ENCODE measurements at places on chromosomes 2 and 18.
A peak's percentile ranks its signal among the peaks of the same experiment; 100 is the strongest.

GRCh38 chr18:66749481-66750035 is 145.7 kb upstream of the CDH19 start:
- DNase-seq, result no peak

- DNase-seq, result no peak
These were observed 174.7 kb downstream of the MTX2 start for GRCh38 chr2:176443946-176444345.

GRCh38 chr2:43210125-43210466 is 16.3 kb downstream of the ZFP36L2 start:
- DNase-seq, result no peak

DNA sequence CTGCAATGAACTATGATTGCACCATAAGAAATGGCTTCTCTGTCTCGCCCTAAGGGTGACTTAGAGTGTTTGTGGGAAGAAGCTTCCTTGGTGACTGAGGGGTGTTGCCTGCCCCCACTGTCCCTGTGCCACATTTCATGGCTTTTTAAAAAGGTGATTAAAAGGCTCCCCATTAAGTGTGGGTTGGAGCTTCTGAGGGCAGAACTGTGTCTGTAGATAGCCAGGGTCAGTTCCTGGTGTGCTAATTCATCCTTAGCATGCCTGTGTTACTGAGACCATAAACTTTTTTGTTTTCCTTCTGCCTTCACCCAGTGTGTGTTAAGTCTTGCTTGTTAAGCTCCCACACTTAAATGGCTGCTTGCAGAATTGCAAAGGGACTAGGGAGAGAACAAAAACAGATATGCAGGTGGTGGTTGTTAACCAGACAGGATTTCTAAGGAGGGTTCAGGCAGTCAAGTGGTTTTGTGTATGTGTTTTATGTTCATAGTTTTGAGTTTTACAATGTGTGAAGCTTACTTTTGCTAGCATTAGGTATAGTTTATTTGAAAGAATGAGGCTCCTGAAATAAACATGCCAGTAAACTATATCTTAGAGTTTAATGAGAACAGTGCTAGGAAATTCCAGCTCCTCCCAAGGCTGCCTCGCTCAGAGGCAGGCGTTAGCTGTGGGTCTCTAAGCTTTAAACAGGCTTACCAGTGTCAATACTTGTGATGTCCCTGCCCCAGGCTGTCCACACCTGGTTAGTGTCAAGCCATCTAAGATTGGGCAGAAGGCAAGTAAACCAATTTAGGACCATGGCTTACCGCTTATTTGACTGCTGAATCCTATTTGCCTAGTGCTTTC is 14.5 kb downstream of the CERS6 start:
- no peak for DNase-seq

DNA sequence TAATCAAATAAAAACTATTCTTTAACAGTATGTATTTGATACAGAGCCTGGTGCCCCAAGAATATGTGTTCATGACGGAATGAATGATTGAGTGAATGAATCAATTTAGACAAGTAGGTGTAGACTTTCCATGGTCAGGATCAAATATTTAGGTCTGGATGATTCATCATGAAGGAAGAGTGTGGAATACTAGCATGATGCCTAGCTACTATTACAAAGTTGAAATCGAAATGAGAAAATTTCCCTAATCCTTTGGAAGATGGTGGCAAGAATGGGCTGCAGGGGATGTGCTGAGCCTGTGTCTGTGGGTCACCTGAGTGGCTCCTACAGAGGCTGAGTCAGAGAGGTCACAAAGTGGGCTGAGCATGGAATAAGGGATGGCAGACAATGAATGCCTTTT is 3.1 kb upstream of the MALT1 start:
- no peak for DNase-seq

DNA sequence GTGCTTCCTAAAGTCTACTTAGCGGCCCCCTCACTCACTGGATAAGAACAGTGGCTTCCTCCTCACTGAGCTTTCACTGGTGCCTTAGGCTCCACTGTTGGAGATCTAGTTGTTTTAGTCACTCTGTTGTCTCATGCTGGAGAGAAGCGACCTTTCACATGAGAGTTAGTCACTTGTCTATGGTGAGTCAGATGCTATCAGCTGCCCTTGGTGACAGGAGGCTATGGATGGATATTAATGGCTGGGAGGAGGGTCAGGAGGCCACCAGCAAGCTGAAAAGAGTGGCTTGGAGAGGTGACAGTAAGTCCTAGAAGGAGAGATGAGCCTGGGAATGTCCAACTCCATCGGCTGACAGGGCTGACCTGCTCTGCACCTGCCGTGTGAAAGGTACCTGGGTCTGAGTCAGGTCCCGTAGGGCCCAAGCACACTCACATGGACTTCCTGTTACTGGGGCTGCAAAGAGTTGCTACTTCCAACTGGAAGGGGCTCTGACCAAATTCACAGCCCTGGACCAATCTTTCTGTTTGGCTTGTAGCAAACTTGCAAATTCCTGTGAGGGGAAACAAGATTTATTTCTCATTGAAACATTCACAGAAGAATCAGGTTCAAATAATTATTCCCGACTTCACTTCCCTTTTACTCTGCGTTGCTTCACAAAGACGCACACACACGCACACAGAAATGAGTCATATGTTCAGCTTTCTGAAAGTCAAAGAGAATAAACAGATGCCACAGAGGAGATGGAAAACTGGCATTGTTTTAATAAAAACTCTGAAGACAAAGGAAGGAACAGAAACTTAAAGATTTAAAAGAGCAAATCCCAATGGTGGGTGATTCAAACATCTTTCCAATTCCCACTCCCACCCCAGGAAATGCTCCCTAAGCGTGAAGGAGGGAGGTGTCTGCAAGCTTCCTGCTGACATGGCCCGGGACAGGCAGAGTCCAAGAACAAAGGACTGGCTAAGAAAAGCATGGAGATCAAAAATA is 203.5 kb upstream of the TWIST2 start:
- DNase-seq, result no peak

GRCh38 chr18:3494569-3494968 is 44.6 kb downstream of the TGIF1 start:
- DNase-seq, result no peak

DNA sequence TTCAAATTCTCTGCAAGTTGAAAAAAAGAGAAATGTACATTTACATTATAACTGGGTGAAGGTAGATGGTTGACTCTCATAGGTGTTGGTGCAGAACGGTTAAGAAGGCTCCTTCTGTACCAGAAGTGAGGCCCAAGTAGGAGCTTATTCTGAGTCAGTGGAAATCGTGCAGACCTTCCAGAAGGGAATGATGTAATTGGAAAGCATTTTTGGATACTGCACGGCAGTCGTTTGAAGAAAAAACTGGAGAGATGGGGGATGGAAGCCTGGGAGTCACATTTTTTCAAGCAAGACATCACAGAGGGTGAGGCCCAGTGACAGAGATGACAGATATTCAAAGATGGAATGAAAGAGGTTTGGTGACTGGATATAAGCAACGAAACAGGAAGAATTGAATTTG is 39.4 kb downstream of the HRH4 start:
- no peak for DNase-seq

GRCh38 chr2:174125090-174125489 is 123.2 kb downstream of the OLA1 start:
- no peak for DNase-seq

GRCh38 chr2:48993576-48993975 is 160.7 kb downstream of the FSHR start:
- DNase-seq, result no peak

DNA sequence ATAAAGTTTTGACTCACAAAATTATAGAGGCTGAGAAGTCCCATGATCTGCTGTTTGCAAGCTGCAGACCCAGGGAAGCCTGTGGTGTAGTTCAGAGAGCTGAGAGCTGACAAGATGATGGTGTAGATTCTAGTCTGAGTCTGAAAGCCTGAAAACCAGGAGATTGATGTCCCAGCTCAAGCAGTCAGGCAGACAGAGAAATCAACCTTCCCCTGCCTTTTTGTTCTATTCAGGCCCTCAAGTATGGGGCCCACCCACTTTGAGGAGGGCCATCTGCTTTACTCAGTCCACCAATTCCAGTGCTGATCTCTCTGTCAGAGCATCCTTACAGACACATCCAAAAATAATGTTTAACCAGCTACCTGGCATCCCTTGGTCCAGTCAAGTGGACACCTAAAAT is 479.6 kb downstream of the STK39 start:
- DNase-seq, result no peak

DNA sequence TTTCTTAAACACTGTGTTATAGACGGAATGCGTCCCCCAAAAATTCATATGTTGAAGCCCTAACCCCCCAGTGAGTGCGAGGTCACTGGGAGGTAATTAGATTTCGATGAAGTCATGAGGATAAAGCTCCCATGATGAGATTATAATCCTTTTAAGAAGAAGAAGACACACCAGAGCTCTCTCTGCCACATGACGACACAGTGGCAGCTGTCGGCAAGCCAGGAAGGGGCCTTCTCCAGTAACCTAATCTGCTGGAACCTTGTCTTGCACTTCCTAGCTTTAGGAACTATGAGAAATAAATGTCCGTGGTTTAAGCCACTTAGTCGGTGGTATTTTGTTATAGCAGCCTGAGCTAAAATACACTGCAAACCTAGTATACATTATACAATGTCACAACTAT is 12.3 kb downstream of the TMEM237 start:
- no peak for DNase-seq

DNA sequence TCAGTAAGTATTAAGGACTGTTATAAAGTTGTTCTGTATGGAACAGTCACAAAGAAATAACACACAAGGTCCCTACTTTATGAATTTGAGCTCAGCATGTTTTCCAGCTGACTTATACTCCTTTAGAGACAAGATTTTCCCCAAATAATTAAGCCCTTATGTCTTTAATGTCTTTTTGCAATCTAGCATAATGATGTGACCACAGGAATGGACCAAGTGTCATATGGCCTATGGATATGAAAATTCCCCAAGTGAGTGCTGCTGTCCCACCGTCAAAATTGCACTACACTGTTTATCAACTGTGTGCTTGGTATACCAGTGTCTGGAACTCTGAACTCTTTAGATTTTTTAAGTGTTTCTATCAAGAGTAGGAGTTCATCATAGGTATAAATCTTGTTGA is 369.6 kb downstream of the PID1 start:
- no peak for DNase-seq

DNA sequence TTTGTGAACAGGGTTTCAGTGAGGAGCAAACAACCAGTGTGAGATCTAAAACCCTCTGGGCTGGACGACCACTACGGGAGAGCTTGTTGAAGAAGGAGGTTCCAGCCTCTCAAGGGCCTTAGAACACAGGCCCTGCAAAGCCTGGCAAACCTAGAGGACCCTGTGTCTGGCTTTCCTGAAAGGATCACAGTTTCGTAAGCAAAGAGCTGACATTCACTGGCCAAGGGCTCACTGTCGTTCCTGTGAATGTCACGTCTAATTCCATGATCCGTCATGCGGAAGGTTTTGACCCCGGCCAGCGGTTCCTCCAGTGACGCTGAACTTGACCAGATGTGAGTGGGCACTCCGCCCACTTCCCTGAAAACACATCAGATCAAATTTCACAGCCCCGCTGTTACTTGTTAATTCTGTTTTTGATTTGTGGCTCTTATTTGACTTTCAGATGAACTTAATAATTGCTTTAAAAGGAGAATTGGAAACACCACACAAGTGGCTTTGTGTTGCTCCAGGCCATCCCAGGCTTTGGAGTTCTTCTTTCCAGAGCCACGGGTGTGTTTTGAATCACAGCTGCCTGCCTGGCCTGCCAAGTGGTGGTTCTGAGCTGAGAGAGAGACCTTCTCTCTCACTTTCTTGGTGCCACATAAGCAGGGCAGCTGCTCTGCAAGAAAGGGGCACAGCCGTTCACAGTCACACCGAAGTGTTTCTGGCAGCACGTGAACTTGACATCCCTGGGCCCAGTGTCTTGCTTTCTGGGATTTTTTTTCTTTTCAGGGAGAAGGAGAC is 308.4 kb downstream of the NDUFA10 start:
- DNase-seq, result no peak

DNA sequence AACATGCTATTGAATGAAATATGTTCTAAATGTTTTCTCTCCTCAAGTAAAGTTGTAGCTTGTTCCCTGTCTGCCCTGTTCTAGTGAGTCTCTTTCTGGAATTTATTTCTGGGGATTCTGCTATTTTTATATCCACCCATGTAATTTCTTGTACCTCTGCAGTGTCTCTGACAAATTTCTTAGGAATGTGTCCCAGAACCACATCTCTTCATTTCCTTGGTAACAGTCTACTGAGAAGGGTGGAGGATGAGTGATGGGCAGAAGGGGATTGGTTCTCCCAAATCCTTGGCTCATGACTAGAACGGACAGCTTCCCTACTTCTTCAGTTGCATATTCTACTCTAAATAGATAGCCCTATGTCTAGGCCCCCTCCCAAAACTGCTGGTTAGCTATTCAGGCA is 490.6 kb upstream of the LINC00305 start:
- no peak for DNase-seq

- DNase-seq, result peak; percentile 35
These were observed 1.1 kb downstream of the ID2 start for GRCh38 chr2:8682719-8683667.

DNA sequence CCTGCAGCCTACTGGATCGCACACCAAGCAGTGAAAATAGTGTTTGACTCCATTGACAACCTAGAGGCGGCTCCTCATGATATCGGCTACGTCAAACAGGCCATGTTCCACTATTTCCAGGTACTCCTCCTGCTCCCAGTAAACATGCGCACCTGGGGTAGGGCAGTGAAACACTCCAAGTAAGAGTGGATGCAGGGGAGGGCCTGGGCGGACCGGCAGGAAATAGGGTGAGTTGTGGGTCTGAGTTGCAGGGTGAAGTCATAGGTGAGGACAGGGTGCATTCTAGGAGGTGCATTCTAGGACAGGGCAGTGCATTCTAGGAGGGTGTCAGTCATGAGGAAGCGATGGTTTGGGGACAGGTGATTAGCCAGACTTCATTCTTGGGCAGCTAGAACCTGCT is 5.0 kb downstream of the NAGK start:
- no peak for DNase-seq

GRCh38 chr2:73028841-73029240 is 42.7 kb downstream of the SFXN5 start:
- DNase-seq, result no peak

GRCh38 chr2:37573451-37574388 is 97.7 kb downstream of the CDC42EP3 start:
- no peak for DNase-seq

GRCh38 chr2:238075397-238075796 is 14.6 kb downstream of the SCLY start:
- no peak for DNase-seq

DNA sequence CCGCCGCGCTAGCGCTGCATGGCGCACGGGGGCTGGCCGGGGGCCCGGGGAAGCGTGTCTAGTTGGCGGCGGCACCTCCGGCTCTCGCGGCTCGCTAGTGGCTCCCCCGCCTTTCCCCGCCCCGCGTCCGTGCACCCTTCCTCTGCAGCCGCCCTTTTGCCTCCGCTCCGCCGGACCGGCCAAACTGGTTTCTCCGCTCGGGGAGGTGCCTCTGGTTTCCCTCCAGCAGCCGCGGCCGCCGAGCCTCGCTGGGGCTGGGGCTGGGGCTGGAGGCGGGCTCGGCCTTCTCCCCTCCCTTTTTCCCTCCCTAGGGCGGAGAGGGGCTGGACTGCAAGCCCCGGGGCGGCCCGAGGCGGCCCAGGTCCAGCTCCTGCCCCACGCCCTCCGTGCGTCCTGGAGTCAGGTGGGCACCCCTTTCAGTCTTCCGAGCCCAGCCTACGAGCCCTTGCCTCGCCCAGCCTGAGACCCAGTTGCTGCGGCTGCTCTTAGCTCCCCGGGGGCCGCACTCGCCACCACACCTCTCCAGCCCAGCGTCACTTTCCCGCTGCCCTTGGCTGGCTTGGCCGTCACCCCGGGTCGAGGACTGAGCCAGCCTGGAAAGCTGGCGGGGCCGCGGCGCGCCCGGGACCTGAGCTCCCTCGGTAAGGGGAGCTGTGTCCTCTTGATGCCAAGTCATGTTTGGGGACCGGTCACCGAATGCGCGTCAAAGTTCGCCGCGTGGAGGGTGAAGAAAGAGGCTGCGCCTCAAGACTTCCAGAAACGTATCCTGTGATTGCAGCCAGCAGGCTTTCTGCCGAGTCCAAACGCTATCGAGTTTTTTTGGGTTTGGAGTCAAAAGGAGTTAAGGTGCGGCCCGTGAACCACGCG is at the start of gene ATP8B1:
ATP8B1 (minus strand) TSS at position 213 of the 867 bp plus-strand sequence. CDS start 71,508 bp downstream, outside the sequence.
- peak; percentile 23 for DNase-seq

Data from GM06990 (cell line).